ENCODE measurements at places on chromosomes 2 and 18.
A peak's percentile ranks its signal among the peaks of the same experiment; 100 is the strongest.

DNA sequence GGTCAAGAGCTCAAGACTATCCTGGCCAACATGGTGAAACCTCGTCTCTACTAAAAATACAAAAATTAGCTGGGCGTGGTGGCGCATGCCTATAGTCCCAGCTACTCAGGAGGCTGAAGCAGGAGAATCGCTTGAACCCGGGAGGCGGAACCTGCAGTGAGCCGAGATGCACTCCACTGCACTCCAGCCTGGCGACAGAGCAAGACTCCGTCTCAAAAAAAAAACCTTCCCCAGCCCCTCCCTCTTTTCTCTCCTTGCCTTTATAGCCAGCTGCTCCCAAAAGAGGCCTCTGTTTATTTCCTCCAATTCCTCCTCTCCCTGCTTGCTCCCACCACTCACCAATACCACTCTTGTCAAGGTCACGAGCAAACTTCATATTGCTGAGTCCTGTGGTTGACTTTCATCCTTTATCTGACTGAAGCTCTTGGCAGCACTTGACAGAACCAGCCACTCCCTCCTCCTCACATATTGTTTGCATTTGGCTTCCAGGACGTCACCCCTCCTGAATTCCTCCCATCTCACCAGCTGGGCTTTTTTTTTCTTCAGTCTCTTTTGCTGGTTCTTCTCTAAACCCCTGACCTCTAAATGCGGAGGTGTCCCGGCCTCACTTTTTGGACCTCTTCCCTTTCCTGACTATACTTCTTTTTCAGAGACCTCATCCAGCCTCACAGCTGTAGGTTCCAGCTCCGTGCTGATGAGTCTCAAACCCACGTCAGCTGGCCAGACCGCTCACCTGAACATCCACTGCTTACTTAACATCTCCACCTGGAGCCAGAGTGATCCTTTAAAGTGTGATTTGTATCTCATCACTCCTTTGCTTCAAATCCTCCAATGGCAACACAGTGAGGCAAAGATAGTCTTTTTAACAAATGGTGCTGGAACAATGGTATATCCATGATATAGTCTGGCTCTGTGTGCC is 84.6 kb upstream of the CAB39 start:
- no peak for DNase-seq

GRCh38 chr2:40955635-40956034 is 503.7 kb upstream of the SLC8A1 start:
- no peak for DNase-seq

DNA sequence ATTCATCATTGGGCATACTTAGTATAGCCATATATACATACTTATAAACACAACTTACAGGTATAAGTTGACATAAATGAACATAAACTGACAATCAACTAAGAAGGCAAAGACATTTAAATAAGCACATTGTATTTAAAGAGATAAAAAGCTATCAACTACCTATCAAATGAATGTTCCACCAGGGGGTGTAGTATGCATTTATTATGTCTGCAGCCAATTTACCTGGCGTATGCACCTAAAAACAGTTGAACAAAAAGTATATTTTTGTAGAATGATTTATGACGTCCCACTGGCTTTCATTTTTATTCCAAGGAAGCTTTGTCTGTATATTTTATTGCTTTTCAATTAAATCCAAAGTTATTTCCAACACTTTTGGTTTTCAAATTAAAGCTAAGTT is 323.5 kb downstream of the AFF3 start:
- no peak for DNase-seq

- DNase-seq: peak; percentile 22
Measured at GRCh38 chr2:27735263-27735904, 36.1 kb upstream of the MRPL33 start.

GRCh38 chr2:191933307-191934105 is 86.6 kb upstream of the CAVIN2 start:
- DNase-seq: no peak

DNA sequence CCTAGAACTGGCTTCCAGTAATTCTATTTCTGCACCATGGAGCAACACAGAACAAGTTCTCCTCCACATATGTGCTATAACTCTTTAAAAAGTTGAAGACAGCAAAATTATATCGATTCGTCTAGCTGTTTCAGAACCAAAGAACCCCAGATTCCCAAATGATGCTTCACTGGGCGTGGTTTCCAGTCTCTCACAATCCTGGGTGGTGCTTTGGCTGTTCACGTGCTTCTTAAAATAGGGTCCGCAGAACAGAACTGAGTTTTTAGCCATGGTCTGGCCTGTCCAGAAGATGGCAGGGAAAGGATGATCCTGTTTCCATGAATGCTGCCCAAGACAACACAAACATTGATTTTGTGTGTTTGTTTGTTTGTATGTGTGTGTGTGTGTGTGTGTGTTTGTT is 37.6 kb upstream of the PARD3B start:
- no peak for DNase-seq

- no peak for DNase-seq
Measured at GRCh38 chr2:192029089-192029488, 165.6 kb downstream of the TMEFF2 start.

DNA sequence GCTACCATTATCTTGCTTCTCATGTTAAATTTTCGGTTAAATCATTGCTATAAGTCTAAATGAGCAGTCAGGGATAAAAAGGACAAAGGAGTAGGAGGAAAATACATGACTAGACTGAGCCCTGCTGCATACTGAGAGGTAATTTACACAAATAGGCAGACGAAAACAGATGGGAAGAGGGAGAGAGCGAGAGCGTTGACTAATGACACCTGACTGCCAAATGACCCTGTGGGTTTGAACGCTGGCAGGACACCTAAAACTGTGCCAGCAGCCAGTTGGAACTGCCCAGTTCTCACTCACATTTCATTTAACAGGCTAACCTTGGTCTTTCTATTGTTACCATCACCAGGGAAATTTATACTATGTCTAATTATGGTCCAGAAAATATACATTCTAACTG is 978.2 kb downstream of the CPS1 start:
- no peak for DNase-seq

DNA sequence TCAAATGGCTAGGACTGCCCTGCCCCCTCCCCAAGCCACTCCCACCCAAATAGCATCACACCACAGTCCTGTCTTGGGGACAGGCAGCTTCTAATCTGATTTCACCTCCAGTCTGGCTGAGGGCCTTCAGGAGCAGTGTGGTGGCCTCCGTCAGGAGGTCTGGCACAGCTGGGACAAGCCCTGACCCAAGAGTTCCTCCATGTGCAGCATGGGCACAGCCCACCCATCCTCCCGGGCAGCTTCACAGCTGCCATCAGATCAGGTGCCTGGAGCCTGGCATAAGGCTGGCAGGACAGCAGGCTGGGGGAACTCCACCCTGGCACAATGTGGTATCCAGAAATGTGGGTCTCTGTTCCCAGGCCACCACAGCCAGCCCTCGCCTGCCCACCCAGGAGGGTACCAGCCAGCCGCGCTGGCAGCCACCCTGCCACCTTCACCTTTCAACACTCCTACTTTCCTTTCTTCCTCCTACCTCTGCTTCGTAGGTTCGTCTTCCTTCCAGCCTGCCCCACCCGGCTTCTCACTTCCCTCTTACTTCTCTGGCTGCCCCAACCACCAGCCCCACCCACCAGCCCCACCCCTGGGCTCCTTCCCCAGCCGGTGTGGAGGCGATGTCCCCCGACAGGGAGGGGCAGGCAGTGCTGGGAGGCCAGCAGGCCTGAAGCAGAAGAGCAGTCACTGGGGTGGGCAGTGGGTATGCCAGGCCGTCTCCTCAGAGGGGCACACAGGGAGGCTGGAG is at the start of gene CAPG:
TSS of gene CAPG (minus strand) at position 522 of the 739 bp plus-strand sequence. CDS start 8,221 bp downstream, outside the sequence.
- no peak for DNase-seq

DNA sequence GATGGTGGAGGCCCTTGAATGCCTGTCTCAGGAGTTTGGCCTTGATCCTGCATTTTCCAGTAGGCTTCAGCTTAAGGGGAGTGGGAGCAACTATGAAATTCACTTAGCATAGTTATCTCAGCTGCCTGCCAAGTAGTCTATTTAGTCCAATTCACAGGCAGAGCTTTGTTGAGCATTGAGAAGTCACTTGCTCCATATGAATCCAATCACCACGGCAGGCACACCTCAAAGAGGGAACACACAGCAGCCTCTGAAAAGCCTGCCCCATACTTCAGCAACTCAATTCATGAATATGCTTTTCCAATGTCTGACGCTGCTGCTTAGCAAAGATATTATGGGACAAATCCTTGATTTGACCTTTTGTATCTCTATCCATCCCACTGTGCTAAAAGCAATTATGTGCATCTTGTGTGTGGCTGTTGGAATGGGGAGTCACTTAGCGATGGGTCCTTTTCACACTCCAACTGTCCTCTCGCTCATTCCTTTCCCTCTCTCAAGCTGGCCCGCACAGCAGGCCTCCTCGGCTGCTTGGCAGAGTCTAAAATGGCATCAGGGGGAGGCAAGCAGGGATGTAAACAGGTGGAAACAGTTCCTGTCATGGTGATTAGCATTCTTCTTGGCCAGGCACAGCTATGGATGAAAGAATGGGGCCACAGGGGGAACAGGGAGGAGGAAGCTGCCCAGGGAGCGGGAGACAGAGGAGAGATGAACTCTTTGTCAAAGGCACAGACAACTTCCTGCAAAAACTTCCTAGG is 56.0 kb upstream of the LRPPRC start:
- DNase-seq: no peak

DNA sequence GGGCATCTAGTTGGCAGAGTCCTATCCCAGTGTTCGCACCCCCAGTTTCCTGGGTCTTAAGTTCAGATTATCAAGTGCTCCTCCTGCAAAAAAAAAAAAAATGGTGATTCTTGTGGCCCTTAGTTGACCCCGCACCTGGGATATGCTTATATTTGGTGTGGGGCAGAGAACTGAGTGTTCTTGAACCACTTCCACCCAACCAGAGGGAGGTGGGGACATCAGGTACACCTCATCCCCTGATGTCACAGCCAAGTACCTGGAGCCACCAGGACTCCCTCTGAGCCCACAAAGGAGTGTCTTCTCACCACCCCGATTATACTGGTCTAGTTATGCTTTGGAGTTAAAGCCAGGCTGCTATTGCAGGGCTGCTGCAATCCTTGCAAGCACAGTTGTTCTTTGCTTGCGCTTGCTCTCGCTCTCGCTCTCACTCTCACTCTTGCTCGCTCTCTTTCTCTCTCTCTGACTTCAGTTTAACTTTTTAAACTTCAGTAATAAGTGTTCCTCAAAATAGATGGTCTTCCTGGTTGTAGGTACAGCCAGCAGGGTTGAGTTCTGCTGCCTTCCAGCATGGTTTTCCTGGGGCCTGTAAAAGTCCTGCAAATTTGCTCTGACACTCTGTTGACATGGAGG is 265.7 kb downstream of the NEDD4L start:
- DNase-seq: no peak

- no peak for DNase-seq
Measured at GRCh38 chr2:28539118-28539541, 43.3 kb downstream of the PLB1 start.

- no peak for DNase-seq
Measured at GRCh38 chr2:186991766-186992417, 142.9 kb upstream of the ZSWIM2 start.

GRCh38 chr2:26637811-26638310 is 3.3 kb downstream of the CIB4 start:
- no peak for DNase-seq

GRCh38 chr2:70985956-70986355 is 7.5 kb downstream of the ANKRD53 start:
- DNase-seq: no peak

- DNase-seq: no peak
Measured at GRCh38 chr2:67684991-67685390, 287.9 kb downstream of the ETAA1 start.

- DNase-seq: no peak
Measured at GRCh38 chr18:54822872-54823845, 5.1 kb upstream of the RAB27B start.

GRCh38 chr2:29509397-29509796 is 394.2 kb downstream of the CLIP4 start:
- DNase-seq: no peak

GRCh38 chr2:176356251-176356650 is 87.0 kb downstream of the MTX2 start:
- no peak for DNase-seq

DNA sequence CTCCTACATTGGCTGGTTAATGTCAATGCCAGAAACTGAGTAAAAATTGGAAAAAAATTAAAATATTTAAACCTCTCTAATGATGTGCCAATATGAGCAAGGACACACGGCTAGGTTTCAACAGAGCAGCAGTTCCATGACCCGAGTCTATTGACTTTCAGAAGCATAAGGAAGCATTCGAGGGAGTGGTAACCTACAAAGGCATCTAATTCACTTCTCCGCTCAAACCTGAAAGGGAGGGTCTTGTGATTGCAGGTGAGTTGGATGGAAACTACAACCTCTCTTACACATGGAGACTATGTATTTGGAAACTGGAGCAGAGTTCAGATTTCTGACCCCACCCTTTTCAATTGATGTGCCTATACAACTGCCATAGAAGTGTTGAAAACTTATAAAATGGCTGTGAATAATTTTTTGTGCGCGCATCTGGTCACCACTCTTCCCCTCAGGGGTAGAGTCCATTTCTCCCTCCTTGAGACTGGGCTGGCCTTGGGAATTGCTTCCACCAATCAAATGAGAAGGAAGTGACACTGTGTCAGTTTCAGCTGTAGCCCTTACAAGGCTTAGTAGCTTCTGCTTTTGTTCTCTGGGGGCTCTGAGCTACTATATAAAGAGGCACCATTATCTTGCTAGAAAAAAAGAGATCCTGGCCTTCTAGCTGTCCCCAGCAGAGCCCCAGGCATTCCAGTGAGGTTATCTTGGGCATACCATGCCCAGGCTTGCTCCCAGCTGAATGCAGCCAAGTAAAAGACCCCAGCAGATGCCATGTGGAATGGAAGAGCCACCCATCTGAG is 278.0 kb downstream of the EPHA4 start:
- no peak for DNase-seq

GRCh38 chr2:121386102-121386501 is 101.1 kb upstream of the TFCP2L1 start:
- DNase-seq: no peak

DNA sequence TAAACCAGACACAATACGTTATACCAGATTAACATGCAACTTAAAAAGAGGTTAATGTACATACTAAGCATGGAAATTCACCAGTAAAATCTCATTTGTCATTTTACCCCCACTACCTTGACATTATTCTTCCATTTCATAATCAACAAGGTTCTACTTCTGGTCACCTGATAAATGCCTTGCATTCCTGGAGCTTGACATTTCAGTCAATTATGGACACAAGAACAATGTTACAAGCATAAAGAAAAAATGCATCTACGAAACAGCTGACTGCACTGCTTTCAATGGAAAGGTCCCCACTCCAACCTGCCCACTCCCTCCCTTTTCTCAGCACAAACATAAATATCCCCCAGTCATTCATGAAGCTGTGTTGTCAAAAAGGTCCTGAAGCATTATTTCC is 31.4 kb downstream of the ARL5A start:
- DNase-seq: no peak

DNA sequence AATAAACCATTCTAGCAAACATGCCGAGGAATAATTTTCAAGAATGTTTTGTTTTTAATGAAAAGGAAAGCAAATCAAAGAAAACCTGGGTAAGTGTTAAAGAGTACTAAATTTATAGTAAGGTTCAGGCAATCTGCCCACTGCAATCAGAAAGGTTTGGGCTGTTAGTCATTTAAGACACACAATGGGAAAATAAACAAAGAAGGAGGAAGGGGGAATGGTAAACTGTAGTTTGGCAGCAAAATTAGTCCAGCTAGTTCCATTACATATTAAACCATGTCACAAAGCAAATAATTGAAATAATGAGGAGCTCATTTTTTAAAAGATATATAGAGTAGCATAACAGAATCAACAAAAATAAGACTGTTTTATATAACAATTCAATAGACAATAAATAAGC is 87.5 kb upstream of the COPS8 start:
- no peak for DNase-seq

Data from amygdala (tissue), 56 donors.